Activated T-helper 1 cell treated with anti-CD3 and anti-CD28 coated beads, Interleukin-2, amount 50 U/mL, for 16 hours (primary cell): ENCODE measurements at places on chromosomes 4 and X.

DNA sequence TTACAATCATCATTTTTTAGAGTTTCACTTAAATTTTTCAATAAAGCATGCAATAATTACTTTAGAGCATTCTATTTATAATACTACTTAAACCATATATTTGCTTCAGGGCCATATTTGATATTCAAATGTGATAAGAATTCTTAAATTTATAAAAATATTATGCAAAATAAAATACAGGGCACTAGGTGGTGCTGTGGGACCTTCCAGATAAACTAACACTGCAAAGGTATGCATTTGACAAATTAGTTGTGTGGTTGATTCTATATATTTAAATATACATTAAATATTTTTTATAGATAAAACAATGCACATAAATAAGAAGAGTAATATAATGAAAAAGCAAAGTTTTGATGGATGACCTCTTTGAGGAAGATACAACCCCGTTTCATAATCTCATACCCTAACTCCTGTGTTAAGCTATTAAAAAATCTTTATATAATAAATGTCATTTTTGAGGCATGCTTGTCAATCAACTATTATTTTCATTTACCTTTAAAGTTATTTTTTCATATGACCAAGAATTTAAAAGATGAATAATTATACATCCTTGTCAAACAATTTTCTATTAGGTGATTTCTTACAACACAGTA is 128.4 kb downstream of the REELD1 start:
- no peak for DNase-seq

GRCh38 chr4:101025755-101026154 is 321.6 kb downstream of the PPP3CA start:
- DNase-seq = no peak

DNA sequence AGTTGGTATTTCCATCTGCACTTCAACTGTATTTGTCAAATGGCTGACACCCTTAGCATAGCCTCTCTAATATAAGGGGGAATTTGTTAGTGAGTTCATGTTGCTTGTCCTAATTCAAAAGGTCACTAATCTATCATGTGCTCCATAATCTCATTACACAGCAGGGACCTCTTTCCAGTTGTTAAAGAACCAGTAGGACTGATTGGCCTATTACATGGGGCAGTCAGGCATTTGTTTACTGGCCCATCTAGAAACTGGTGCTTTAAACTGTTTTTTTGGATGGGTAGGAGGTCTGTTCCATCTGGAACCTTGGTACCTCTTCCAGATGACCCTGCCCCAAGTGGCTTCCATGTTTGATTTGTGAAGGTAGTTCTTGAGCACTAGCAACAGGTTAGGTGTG is 11.4 kb downstream of the ANK2 start:
- no peak for DNase-seq

- no peak for DNase-seq
Measured at GRCh38 chr4:42541647-42542046, 115.3 kb downstream of the ATP8A1 start.

DNA sequence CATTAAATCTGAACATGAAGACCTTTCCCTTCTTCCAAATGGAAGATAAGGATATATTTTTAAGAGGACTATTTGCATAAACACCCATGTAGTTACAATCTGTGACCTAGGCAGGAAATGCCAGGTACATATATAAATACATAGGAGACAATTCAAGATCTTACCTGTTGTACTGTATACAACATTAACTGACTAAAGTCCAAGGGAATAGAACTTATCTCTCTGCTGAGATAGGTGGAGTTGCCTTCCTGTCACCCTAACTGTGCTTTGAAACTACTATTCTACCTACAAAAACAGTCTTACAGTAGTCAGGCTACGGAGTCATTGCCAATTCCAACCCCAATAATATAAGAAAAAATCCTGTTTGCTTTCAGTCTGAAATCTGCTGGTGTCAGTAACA is 106.3 kb downstream of the CHRNA9 start:
- no peak for DNase-seq
